ENCODE measurements at places on chromosomes 7 and 10.

- DNase-seq: no peak
These were observed 34.3 kb upstream of the PHF14 start for GRCh38 chr7:10939237-10939910.

- no peak for DNase-seq
These were observed 95.6 kb downstream of the CPXM2 start for GRCh38 chr10:123795846-123796590.

GRCh38 chr7:147428075-147428474, 1162.5 kb upstream of the C7orf33 start:
- DNase-seq: no peak

DNA sequence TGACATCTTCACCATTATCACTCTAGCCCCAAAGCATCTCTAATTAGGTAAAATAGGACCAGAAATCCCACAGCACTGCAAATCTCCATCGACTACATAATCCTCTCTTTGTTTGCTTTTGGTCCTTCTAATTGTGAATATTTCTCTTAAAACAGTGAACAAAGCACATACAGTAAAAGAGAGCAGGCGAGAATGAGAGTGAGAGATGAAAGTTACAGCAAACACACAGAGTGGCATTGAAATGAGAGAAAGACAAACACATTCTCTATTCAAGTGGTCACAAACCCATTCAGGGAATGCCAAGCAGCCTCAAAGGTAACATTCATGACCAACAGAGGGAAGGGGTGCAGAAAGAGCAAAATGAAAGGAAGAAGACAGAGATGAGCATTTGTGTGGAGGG, 109.8 kb upstream of the PTN start:
- no peak for DNase-seq

GRCh38 chr10:30755441-30755953, 125.9 kb upstream of the LYZL2 start:
- no peak for DNase-seq

DNA sequence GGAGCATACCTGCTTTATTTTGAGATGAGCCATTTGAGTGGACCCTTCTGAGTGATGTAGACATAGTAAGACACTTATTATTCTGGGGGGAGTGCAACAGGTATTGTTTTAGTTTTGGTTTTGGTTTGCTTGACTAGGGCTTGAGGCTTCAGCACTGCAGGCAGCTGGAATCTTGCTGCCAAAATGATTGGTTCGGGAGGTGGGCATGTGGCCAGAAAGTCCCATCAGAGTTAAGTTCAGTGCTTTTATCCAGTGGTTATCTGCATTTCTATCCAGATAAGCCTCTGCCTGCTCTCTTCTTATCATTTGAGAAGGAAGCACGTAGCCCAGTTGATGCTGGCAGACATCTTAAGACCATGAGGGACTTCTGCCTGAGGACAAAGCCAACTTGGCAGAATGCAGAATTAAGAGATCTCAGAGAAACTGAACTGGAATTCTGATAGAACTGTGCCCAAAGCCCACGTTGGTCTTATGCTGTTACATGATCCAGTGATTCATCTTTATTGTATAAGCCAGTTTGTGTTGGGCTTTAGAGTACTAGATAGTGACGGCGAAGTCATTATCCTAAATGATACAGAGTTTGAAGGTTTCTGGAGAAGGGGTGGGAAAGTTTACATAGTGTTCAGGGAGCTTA, 9.6 kb upstream of the JAZF1 start:
- DNase-seq: no peak

DNA sequence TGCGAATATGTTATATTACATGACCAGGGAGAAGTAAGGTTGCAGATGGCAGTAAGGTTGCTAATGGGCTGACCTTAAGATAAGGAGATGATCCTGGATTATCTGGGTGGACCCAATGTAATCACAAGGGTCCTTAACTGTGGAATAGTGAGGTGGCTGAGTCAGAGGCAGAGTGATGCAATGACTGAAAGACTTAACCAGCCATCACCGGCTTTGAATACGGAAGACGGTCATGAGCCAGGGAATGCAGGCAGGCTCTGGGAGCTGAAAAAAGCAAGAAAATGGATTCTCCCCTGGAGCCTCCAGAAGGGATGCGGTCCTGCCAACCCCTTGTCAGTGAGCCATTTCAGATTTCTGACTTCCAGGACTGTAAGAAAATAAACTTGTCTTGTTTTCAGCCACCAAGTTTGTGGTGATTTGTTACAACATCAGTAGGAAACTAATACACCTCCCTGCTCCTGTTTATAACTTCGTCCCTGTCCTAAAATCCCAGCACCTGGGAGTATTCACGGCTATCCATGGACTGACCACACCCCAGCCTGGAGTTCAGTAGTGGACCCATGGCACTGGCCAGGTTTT, 4.6 kb upstream of the C10orf95 start:
- DNase-seq: no peak

- no peak for DNase-seq
These were observed 178.0 kb upstream of the BMPER start for GRCh38 chr7:33727315-33727714.

DNA sequence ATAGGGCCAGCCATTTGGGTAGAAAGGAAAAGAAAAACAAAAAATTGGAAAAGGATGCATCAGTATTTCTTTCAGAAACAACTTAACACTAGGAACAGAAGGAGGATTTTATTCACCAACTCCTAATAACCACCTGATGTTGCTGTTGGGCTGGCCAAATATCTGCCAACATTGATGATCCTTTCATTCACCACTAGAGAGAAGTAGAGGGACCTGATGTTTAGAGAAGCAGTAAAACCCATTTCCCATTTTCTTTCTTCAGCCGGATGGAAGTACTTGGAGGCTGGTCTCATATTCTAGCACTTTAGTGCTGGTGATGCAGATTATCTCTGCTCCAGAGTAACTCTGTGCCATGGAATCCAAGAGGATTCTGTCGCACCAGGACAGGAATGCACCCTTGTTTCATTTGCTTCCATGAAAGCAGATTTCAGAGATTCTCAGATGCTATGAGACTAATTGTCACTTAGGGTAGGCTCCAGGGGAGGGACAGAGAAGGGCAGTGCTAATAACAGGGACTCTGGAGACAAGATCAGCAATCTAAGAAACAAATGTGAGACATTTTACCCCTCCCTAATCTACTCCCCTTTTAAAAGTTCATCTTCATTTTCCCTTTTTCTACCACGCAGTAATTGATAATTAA, 3.1 kb downstream of the KLLN start:
- no peak for DNase-seq

DNA sequence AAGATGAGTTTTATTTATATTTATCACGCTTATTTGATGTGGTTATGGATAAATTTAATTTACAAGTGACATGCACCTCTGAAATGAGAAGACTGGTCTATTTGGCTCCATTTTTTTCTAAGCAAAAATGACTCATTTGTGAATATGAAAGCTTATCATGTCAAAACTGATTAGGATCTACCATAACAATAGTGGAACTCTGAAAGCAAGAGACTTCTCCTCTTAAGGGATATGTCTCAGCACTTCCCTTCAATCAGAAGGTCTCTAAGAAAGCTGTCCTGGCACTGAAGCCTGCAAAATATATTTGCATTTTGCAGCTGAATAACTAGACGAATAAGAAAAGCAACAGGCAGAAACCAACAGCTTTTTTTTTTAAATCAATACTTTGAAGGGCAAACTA, 12.7 kb downstream of the FAS start:
- DNase-seq: no peak

- DNase-seq: no peak
These were observed 9.9 kb downstream of the BAZ1B start for GRCh38 chr7:73512018-73512780.

- DNase-seq: peak; percentile 67
These were observed 41.8 kb upstream of the HYCC1 start for GRCh38 chr7:23055582-23056178.

DNA sequence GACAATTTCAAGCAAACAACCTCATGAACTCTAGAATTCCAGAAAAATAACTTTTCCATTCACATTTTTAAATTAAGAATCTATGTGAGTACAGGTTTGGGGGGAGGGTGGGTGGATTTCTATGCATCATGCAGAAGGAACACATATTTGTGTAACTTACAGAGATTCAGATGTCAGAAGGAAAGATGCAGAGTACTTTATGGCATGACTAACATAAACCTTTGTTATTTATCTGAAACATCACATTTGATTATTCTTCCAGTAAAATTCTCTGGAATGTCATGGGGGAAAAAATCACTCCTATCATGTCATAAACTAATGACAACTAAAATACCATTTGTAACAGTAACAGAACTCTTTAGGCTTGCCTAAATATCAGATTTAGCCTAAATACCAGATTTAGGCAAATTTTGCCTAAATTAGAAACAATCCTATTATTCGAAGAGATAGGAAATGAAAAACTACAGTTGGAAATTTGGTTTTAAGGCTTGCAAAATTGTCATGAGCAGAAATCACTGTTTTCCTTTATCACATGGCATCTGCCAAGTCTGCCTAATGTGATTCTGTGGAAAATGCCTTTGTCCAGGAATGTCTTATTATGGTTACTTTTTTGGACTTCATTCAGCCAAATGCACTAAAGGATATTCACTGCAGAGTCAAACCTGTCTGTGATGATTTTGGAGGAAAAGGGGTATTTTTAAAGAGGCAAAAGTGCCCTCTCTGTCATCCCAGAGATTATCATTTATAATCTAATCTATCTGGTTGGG, 527.7 kb upstream of the CELF2 start:
- no peak for DNase-seq

DNA sequence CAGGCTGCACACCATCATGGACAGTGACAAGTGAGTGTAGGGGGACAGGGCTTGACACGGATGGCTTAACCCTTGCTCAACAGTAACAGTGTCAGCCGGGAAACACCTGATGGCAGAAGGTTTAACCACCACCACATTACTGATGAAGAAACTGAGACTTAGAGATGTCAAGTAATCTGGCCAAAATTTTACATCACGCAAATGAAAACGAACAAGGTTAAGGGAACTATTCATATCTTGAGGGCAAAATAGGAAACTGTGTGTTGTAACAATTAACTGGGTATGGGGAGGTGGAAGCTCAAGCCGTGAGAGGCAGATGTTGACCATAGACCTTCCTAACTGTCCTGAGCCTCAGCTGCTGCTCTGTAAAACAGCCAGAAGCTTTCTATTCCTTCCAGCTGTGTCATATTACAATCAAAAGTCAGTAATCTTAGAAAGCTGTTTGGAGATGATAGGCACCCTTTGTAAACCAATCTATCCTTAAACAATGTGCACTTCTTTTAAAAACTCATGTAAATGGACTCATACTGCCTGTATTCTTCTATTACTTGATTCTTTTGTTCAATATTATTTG, 68.4 kb downstream of the ABCC2 start:
- DNase-seq: no peak

- DNase-seq: no peak
These were observed 167.2 kb downstream of the PRKG1 start for GRCh38 chr10:51241461-51241860.

DNA sequence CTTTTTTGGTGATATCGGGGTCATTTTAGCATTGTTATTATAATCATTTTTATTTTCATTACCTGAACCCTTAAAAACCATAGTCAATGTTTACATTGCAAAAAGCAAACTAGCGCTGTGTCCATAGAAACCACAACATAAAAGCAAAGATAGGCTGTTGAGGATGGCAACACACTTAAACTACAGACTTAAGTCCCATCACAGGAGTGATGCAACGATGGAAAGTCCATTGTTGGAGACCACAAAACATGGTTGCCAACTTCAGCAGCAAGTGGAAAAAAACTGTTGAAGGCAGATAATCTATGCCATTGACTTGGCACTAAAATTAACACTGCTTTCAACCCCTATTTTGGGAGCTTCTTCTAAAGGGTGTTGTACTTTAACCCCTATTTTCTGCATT, 398.8 kb upstream of the IGFBP3 start:
- DNase-seq: no peak

GRCh38 chr7:71705217-71705616, 573.3 kb downstream of the GALNT17 start:
- no peak for DNase-seq

DNA sequence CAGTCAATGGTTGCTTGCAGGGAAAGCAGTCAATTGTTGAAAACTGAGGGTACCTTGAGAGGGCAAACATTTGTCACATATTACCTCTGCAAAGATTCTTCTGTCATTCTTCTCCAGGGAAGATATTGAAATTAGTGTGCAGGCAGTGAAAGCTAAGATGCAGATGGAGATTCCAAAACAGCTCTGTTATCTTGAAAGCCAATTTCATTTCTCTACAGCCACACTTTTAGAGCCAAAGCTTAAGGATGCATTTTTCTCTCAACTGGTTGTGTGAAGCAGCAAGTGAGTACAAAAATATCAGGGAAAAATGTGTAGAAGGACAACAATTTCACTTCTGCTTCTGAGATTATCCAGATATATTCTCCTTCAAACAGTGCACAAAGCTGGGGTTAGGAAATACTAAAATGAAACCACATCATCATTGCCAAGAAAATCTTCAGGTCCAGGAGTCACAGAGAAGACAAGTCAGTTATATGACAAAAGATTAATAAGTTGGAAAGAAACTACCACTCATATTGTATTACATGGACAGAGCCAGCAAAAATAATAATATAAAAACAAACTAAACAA, 16.3 kb downstream of the SGMS1 start:
- DNase-seq: no peak

- DNase-seq: no peak
These were observed 132.9 kb downstream of the BICC1 start for GRCh38 chr10:58645416-58646146.

- DNase-seq: no peak
These were observed 225.7 kb upstream of the NPVF start for GRCh38 chr7:25454020-25454419.

- DNase-seq: no peak
These were observed 5.0 kb upstream of the SORBS1 start for GRCh38 chr10:95566136-95566535.

GRCh38 chr10:78533098-78533497, 499.4 kb downstream of the RPS24 start:
- DNase-seq: no peak

DNA sequence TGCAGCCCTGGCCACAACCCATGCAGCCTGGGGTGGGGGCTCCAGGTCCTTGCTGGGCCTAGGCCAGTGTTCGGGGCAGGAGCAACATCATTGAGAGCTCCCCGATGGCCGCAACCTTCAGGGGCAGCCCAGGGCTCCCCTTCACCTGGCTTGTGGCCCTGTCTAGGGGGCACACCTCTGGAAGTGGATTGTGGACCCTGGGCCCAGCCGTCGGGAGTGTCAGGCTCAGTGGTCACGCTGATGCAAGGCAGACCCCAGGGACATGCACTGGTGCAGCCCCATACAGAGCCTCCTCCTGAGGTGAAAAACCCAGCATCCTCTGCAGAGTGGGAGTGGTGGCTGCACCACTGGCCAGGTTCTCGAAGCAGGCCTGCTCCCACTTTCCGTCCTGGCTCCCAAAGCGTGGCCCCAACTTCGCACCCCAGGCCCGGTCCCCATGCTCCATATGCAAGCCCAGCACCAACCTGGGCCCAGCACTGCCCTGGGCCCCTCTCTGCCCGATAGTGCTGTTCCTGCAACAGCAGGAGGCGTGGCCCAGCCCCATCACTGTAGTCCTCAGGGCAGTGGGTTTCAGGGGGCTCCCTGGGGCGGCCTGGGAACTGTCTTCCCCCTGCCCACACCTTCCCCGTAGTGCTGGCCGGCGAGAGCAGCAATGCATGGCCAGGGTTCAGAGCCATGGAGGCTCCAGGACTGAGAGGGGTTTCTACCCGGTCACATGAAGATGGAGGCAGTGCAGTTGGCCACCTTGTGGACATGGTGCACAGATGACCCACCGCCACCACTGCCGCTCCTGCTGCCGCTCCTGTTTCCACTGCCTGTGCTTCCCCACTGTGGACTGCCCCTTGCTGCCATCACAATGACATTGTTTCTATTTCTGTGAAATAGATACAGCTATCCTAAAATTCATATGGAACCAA, 303.9 kb upstream of the NRG3 start:
- DNase-seq: no peak
